ENCODE measurements at places on chromosomes 12 and 14.

- DNase-seq, result no peak
Observed at GRCh38 chr12:117171499-117172162, 18.6 kb downstream of the FBXO21 start.

- no peak for DNase-seq
Observed at GRCh38 chr12:55718015-55718414, 2.2 kb downstream of the BLOC1S1 start.

- DNase-seq, result peak; percentile 27
Observed at GRCh38 chr12:3885277-3886094, 12.3 kb upstream of the PARP11 start.

GRCh38 chr12:113222730-113223531 lies 1.7 kb downstream of the TPCN1 start:
- DNase-seq, result peak; percentile 69

GRCh38 chr12:1297206-1297605 lies 297.2 kb downstream of the FBXL14 start:
- no peak for DNase-seq

DNA sequence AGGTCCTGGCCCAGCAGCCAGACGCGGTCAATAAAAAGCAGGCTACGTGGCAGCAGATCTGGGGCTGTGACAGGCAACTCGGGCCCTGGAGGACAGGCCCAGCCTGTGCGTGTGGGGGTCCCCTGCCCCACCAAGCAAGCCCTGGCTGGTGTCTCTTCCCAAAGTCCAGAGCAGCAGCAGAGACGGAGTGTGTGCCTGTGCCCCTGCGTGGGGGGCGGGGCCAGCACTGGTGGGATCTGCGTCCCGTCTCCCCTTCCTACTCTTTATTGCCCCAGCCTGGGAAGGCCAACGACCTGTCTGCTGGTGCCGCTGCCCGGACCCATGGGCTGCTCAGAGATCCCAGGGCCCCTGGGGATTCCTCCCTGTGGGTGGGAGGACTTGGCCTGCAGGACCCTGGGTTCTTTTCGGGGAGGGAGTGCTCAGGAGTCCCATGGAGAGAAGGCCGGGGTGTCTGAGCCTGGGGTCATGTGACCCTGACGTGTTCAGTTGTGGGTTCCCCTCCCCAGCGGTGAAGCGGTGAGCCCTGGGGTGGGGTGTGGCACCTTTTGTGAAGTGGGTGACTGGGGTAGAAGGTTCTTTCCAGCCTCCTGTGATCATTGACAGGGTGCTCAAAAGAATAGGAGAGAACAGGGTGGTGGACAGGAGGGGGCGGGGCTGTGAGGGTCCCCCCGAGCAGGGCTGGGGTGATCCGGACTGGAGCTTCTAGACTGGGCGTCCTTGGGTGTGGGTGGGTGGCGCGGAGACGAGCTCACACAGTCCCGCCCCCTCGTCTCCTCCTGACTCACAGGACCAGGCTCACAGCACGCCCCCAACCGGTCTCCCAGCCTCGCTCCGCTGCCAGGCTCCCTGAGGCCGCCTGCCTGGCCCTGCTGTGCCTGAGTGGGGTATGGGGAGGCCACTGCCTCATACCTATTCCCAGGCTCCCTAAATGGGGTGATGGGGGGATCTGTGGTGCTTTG lies 22.4 kb downstream of the ASPG start:
- no peak for DNase-seq

DNA sequence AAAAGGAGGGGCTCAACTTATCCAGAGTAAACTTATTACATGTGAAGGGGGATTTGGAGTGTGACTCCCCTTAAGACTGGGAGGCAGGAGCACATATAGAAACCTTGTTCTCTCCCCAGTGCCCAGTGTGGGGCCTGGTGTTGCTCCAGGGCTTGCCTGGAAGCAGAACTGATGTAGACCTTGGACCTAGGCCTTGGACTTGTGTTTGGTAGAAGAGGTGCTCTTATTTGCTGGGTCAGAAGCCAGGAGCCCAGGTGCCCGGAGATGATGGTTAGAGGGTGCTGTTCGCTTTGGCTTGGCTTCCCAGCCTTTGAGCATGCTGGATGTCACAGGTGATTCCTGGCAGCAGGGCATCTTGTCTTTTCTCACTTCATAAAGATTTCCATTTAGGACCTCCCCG lies 110.4 kb downstream of the SMOC1 start:
- DNase-seq, result no peak

- no peak for DNase-seq
Observed at GRCh38 chr14:102262929-102263462, 42.0 kb downstream of the MOK start.

GRCh38 chr12:2287589-2287988 lies 234.8 kb downstream of the CACNA1C start:
- DNase-seq, result no peak

DNA sequence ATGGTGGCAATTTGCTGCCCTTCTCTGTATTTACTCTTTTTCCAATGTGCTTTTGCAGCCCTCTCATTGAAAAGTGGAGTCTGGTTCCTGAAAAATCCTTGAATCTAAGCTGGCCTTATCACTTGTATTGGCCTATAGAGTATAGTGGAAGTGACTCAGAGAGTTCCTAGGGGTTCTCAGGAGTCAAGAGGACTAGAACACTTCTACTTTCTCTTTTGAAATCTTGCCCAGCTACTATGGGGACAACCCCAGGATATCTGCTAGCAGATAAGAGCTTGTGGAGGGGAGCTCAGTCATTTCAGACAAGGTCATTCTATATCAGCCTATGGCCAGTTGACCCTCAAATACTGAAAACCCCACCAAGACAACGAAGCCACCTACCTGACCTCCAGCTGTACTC lies 26.7 kb upstream of the WSCD2 start:
- DNase-seq, result no peak

DNA sequence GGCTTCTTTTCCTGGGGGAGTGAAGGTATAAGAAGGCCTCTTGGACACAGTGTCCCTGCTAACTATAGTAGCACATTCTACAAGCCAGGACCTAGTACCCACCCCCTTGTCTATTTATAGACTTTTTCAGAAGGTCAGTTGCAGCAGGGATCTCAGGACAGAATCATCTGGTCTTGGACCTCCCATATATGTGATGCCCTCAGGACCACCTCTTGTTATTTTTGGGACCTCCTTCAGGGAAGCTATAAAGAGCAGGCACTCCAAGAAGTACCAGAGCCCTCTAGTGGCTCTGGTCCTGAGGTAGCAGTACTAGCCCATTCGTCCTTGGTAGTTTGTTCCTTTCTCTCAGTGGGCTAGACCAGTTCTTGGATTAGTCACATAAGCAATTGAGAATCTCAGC lies 4.3 kb downstream of the COQ10A start:
- peak; percentile 18 for DNase-seq

DNA sequence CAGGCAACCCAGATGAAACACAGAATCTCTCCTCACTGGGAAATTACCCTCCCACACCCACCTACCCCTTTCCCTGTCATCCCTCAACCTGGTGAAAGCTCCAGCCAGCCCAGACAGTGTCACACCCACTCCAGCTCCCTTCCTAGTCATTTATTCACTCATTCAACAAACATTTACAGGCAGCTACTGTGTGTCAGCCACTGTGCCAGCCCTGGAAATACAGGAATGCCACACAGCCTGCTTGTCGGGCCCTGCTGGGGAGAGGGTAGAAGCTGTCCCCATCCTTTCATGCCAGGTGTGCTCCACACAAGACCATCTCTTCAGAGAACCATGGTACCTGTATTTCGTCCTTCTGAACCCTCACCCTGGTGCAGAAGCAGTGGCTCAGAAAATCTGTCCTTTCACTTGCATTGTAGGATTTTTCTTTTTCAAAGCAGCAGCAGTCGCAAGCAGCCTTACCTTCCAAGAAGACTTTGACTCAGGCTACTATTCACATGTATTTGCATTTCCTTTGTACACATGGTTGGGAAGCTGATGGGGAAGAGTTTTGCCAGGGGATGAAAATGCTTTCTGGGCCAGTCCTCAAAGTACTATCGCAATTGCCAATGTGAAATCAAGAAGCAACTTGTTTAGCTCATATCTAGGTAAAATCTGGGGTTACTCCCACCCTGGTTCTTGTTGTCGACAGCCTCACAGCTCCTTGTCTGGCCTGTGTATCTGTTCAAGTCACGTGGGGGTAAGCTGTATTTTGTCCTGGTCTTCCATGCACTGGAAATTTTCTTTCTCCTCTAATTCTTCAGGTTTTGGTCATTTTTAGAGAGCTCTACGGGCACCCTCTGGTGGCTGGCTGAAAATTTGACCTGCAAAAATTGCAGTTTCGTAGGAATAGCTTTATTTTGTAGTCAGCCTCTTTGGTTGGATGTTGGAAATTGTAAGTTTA lies 147.4 kb upstream of the EGLN3 start:
- DNase-seq, result peak; percentile 45

DNA sequence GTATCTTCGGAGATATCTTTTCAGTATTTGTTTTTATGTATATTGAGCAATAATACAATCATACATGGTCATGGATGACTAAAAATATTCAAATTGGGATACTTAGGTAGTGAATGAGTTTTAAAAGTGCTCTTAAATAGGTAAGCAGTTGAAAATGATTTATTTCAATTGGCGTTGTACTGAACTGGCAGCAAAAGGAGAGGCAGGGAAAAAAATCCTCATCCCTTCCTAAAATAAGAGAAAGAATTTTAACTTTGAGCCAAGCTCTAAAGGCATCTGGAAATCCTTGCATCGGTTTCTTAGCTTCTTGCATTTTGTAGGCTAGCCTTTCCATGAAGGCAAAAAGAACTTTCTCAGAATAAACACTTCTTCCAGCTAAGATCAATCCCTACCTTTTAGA lies 125.2 kb downstream of the MGST1 start:
- no peak for DNase-seq

DNA sequence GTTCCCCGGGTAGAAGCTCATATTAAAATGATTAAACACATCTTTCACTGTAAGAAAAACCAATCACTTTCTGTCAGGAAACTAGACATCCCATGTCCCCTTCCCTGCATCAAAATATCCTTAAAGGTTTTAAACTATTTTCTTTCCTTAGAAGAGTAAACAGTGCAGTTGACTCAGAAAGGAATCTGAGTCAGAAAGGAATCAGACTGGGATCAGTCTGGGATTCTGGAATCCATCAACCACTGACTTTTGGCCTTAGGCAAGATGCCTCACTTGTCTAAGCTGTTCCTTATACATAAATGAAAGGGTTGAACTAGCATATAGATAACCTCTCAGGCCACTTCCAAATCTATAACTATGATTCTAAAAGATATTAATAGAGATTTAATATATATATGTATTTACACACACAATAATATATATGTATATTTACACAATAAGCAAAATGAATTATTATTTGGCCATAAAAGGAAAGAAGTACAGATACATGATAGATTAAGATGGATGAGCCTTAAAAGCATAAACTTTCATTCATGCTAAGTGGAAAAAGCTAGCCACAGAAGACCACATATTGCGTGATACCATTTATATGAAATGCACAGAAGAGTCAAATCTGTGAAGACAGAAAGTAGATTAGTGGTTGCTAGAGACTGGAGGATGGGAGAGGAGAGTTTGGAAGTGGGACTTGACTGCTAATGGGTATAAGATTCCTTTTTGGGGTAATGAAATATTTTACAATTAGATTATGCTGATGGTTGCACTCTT lies 114.4 kb downstream of the SLC38A1 start:
- peak; percentile 40 for DNase-seq

- no peak for DNase-seq
Observed at GRCh38 chr14:38207377-38207735, 348 bp upstream of the SSTR1 start.

- DNase-seq, result peak; percentile 53
Observed at GRCh38 chr12:54419088-54419887, at the start of gene ITGA5. Gene ITGA5, minus strand, starts transcription at chr12:54419266. Its CDS starts 68 bp downstream, at chr12:54419198.

GRCh38 chr12:18375131-18375530 lies 113.8 kb downstream of the PIK3C2G start:
- DNase-seq, result no peak

DNA sequence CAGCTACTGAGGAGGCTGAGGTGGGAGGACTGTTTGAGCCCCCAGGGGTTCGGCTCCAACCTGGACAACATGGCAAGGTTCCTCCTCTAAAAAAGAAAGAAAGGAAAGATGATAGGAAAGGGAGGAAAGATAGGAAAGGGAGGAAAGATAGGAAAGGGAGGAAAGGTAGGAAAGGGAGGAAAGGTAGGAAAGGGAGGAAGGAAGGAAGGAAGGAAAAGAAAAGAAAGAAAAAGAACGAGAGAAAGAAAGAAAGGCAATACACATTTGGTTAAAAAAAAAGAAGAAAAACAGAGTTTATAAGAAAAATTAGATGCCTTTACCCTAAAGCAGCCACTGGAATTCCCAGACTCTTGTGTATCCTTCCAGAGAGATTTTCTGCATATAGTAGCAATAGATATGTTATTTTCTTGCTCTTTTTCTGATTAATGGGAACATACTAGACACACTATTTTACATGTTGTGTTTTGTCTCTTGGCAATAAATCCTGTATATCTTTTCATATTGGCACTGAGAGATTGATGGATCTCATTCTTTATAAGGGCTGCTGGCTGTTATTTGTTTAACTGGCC lies 12.2 kb downstream of the HNF1A start:
- no peak for DNase-seq

DNA sequence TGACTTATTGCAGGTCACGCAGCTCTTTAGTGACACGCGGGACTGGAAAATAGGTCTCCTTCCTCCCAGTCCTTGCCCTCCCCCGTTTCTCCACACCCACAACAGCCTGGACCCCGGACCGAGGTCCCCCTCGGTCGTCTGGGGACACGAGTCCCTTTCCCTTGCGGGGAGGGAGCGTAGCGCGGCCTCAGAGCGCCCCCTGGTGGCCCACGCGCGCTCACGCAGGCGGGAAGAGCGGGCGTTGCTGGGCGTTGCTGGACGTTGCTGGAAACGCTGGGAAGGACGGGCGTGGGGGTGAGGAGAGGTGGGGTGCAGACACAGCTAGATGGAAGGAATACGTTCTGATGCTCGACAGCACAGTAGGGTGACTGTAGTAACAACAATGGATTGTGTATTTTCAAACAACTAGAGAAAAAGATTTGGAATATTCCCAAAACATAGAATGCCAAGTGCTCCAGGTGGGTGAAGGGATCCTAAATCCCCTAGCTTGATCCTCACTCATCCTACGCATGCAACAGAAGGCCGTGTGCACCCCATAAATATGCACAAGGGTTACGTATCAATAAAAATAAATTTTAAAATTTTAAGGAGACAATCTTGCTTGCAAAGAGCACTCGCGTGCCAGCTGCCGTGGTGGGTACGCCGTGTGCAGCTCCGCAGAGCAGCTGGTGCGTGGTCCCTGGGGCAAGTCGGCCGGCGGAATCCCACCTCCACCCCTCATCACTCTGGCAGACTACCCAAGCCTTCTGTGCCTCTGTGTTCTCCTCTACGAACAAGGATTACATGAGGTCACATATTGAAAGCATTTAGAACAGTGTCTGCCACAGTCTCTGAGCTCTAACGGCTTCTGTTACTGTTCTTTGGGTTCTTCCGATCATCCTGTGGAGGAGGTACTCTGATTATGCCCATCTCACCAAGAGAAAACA lies 87.4 kb downstream of the B4GALNT3 start:
- no peak for DNase-seq

- DNase-seq, result no peak
Observed at GRCh38 chr14:72472845-72473244, 421.1 kb downstream of the DPF3 start.

GRCh38 chr12:74286254-74286653 lies 251.4 kb upstream of the ATXN7L3B start:
- no peak for DNase-seq

Data from brain microvascular endothelial cell (primary cell).